ENCODE measurements at places on chromosomes 4 and X.

DNA sequence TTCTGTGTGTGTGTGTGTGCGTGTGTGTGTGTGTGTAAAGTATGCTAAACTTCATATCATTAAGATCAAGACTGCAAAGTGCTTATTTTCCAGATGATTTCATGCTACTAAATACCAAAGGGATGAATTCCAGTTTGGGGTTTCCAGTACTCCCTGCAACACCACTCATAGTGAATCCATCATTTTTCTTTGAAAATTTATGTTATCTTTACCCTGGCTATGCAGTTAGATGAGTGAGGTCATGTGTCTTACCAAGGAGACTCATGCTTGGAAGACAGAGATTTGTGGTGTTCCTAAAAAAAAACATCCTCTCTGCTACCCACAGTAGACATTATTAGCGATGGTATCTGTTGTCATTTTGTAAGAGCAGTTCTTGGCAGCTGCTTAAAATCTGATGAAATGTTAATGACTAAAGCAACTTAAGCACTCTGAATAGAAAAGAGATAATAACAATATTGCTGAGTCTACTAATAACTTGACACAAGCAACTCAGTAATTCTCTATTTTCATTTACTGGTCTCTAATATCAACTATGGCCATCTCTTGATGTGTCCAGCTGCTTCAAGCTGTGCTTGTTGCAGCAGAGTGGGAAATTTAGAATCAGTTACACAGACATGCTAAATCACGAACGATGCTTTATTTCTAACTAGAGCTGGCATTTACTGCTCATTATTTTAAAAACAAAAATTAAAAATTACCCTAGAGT is 1953.0 kb upstream of the IGFBP7 start:
- no peak for DNase-seq

GRCh38 chr4:13543032-13543838 is 1.1 kb downstream of the NKX3-2 start:
- no peak for DNase-seq

GRCh38 chrX:19704132-19704531 is 183.3 kb downstream of the SH3KBP1 start:
- no peak for DNase-seq

DNA sequence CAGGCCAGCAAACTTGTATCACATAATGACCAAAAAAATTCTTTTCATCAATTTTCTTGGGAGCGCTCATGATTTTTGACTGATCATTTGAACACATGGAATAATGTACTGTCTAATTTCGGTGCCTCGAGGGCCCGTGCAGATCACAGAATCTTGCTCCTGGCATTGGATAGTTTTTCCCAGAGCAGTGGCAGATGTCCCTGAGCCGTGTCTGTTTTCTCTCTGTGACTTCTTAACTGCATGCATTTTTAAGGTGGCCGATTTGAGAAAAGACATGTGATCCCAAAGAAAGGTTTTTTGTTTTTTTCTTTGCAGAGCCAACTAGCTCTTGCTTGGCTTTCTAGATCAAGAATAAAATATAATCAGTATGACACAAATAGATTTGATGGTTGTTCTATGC is 19.7 kb downstream of the GPRIN3 start:
- DNase-seq = no peak

GRCh38 chr4:165613581-165613980 is 234.8 kb downstream of the CPE start:
- no peak for DNase-seq

DNA sequence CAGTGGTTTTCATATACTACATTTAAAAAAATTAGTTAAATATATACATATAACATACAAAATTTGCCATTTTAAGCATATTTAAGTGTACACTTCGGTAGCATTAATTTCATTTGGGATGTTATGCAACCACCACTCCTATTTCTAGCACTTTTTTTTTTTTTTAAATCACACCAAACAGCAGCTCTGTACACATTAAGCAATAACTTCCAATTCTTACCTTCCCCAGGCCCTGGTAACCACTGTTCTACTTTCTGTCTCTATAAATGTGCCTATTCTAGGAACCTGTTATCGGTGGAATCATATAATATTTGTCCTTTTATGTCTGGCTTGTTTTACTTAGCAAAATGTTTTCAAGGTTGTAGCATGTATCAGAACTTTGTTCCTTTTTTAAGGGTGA is 39.1 kb downstream of the TMEM164 start:
- no peak for DNase-seq

GRCh38 chrX:78527818-78528217 is 131.3 kb downstream of the RTL3 start:
- no peak for DNase-seq

- no peak for DNase-seq
These were observed 9.0 kb downstream of the TSC22D3 start for GRCh38 chrX:107766470-107767150.

DNA sequence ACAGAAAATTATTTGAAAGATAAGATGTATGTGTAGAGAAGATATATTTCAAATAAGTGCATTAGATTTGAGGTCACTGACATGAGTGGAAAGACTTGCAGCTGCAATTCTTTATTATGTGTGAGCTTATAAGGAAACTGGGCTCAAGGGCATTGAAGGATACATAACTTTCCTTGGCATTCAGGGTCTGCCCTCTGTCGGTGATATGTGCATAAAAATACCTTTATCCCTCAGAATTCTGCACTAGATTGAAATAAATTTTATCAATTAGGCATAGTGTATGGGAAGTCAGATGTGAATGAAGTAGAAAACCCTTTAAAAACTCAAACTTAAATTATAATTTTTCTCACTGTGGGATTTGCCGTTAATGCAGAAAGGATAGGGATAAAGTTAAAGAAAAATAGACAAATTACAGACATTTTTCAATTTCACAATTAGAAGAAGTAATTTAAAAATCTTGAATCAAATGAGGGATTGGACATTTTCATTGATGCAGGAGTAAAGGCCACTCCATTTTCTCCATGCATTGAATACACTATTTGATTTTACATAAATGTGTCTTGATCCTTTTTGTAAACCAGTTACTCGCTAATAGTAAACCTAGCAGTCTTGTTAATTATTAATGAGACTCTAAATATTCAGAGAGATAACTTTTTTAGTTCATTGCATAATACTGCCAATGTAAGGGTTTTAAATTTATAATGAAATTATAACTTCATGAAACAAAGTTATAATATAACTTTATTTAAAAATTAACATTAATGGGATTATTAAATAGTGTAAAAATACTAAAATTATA is 21.0 kb upstream of the ETNPPL start:
- peak; percentile 54 for DNase-seq

DNA sequence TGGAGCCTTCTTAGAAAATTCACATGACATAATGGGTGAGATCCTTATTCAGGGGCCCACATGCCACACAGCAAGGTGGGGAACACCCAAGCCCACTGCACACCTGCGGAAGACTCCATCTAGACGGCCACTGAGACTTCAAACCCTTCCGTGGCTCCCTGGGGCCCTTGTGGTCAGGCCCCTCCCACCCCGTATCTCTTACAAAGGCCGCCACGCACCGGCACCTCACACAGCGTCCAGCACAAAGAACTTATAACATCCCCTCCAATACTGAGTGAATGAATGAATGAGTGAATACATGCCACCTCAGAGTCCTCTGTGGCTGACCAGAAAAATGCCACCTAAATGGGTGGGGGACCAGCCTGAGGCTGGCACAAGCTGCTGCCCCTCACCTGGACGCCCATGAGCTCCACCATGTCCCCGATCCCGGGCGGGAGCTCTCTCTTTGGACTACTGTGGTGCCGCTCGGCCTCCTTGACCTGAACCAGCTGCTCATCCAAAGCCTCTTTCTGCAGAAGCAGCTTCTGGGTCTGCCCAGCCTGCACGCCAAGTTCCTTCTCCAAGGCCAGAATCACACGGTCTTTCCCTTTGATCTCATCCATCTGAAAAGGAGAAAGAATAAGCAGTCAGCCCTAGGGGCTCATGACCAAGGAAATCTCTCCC is 66.9 kb upstream of the C4orf50 start:
- DNase-seq = no peak

- no peak for DNase-seq
These were observed 401.2 kb downstream of the TLL1 start for GRCh38 chr4:166274136-166274761.

- DNase-seq = no peak
These were observed 37.6 kb upstream of the SHISA3 start for GRCh38 chr4:42359711-42360110.

Data from common myeloid progenitor, CD34-positive (primary cell).